ENCODE measurements at places on chromosomes 12 and 14. TPM values are rescaled to one million over a fixed set of nuclear protein-coding genes. Genes with fewer than 3 reads are reported as not detected.
A peak's percentile ranks its signal among the peaks of the same experiment; 100 is the strongest.

DNA sequence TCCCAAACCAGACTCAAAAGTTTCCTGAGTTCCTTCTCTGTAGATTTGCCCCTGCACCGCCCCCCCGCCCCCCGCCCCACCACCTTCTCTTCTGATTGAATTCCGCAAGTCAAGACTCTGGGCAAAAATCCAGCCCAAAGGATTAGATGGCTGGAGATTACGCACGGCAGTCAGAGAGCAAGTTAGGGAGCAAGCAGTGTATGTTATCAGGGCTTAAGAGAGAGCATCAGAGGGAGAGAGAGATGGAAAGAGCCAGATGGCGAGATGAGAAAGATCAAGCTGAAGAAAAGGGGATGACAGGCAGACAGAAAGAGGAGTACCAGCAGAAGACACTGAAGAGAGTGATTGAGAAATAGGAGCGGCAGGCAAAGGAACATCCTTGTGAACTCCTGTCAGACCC lies 13.9 kb upstream of the ANKRD33 start:
- H3K4me3 ChIP-seq = no peak overlapping the region
- no peak overlapping the region for H3K27ac ChIP-seq
- no peak for DNase-seq
- no peaks in the 10 kb centered on the region for H3K27me3 ChIP-seq

RASAL1 gene
- 4.4 TPM for total RNA-seq

DNA sequence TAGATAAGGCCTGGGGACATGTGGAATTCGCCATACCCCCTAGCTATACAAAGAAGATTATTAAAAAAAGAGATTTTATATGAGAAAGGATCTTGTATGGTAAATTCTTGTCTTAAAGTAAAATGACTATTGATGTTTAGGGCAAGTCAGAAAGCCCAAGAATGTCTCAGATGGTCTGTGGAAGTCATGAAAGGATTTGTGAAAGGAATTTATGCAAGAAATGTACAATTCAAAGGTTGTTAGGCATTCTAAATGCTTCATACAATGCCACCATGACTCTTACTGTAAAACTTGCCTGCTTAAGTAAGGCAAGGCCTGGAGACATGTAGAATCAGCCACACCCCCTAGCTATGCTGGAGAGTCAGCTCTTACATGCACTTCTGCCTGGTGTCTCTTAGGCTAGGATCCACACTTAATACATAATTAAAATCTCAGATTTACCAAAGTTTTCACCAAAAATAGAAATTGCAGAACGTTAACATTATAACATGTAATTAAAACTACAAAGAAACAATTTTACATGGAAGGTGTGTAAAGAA lies 8.9 kb upstream of the ETNK1 start:
- no peaks in the 10 kb centered on the region for H3K36me3 ChIP-seq
- no peaks in the 10 kb centered on the region for H3K4me1 ChIP-seq
- no peak for DNase-seq
- H3K27ac ChIP-seq = no peak overlapping the region
- no peaks in the 10 kb centered on the region for H3K27me3 ChIP-seq

DNA sequence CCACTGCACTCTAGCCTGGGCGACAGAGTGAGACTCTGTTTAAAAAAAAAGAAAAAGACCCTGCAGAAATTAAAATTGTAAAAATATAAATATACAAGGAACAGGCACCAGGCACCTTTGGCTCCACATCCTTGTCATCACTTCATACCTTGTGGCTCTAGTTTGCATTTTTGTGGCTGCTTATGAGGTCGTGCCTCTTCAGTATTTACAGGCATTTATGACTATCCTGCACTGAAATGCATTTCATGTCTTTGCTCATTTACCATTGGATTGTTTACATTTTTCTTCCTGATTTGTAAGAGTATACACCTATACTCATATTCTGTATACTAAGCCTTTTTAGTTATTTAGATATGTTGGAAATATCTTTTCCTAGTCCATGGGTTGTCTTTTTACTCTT lies 20.1 kb downstream of the BICD1 start:
- H3K27me3 ChIP-seq = no peaks in the 10 kb centered on the region
- no peaks in the 10 kb centered on the region for H3K36me3 ChIP-seq
- H3K27ac ChIP-seq = no peak overlapping the region
- no peaks in the 10 kb centered on the region for H3K4me1 ChIP-seq

DNA sequence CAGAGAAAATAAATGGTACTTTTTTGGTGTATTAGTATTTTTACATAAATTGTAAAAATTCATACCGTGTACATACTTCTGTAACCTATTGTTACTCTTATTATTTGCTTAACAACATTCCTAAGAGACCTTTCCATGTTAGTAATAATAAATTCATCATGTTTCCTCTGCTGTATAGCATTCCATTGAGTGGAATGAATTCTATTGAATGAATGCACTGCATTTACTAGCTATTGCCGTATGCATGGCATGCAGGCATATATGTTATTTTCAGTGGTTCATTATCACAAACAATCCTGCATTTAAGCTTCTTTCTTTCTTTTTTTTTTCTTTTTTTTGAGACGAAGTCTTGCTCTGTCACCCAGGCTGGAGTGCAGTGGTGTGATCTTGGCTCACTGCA lies 137.6 kb upstream of the TBX3 start:
- H3K4me3 ChIP-seq = no peak overlapping the region
- H3K27ac ChIP-seq = no peak overlapping the region
- no peaks in the 10 kb centered on the region for H3K27me3 ChIP-seq
- peaks cover 5% of the 10 kb centered on the region for H3K4me1 ChIP-seq

C12orf50 gene
- total RNA-seq = not detected

GRCh38 chr12:71589478-71589881 lies 74.2 kb downstream of the ZFC3H1 start:
- no peaks in the 10 kb centered on the region for H3K27me3 ChIP-seq
- no peaks in the 10 kb centered on the region for H3K4me1 ChIP-seq
- no peak overlapping the region for H3K27ac ChIP-seq
- DNase-seq = no peak
- no peak overlapping the region for H3K4me3 ChIP-seq
- no peaks in the 10 kb centered on the region for H3K36me3 ChIP-seq

MYF6 gene
- not detected for total RNA-seq

GRCh38 chr12:39619316-39619659 lies 315 bp downstream of the ABCD2 start:
- no peaks in the 10 kb centered on the region for H3K4me1 ChIP-seq
- peak overlapping the region; percentile 50 for H3K4me3 ChIP-seq
- H3K27ac ChIP-seq = peak overlapping the region; percentile 61
- H3K27me3 ChIP-seq = no peaks in the 10 kb centered on the region
- no peaks in the 10 kb centered on the region for H3K36me3 ChIP-seq
- DNase-seq = no peak

DNA sequence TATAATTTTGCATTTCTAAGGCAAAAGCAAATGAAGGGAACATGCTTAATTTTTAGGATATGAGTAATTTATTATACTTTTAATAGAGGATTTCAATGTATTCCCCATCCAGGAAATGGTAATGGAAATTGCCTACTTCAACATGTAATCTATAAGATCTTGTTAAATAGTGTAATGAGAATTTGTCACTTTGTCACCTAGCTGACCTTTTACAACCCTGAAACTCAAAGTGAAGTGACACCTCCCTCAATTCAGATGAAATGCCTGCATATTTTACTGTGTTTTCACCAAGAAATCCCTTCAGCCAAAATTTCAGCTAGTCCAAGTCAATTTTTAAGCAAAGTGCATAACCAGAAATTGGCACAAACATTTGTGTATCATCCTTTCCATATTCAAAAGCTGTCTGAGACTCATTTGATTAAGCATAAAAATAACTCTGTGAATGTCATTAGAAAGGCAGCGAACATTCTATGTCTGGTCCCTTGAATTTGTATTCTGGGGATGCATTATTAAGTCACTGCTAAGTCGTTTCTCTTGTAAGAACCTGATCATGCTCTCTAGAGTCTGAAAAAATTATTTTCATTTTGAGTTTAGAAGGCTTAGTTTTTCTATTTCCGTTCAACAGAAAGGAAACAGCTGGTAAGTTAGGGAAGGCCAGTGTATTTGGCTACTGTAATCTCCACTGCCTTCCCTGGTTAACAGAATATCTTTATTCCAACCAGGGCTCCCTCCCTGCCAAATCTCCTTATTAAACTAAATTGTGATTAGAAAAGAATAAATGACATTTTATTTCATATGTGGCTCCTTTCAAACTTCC lies 100.8 kb downstream of the IGF1 start:
- H3K4me1 ChIP-seq = no peaks in the 10 kb centered on the region
- H3K27ac ChIP-seq = no peak overlapping the region
- no peaks in the 10 kb centered on the region for H3K27me3 ChIP-seq

- H3K4me1 ChIP-seq = no peaks in the 10 kb centered on the region
- H3K4me3 ChIP-seq = no peak overlapping the region
- no peak for DNase-seq
- H3K36me3 ChIP-seq = no peaks in the 10 kb centered on the region
- no peak overlapping the region for H3K27ac ChIP-seq
These were observed 7.0 kb upstream of the MARK3 start for GRCh38 chr14:103378038-103378854.

DNA sequence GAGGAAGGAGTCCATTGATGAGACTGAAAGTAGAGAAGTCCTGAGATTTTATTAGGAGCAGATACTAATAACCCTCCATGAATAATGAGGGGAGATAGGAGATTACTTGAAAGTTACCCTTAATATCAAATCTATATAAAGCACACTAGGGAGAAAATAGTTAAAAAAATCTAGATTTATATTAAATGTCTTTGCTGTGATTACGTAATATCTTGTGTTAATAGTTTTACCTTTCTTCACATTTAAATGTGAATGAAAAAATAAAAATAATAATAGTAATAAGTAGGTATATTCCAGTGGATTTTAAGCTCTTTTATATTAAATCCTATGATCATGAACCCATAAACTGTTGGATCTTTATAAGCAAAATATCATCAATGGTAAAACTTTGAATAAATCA lies 267.3 kb upstream of the SYT10 start:
- H3K36me3 ChIP-seq = no peaks in the 10 kb centered on the region
- no peak overlapping the region for H3K27ac ChIP-seq
- H3K27me3 ChIP-seq = no peaks in the 10 kb centered on the region

DNA sequence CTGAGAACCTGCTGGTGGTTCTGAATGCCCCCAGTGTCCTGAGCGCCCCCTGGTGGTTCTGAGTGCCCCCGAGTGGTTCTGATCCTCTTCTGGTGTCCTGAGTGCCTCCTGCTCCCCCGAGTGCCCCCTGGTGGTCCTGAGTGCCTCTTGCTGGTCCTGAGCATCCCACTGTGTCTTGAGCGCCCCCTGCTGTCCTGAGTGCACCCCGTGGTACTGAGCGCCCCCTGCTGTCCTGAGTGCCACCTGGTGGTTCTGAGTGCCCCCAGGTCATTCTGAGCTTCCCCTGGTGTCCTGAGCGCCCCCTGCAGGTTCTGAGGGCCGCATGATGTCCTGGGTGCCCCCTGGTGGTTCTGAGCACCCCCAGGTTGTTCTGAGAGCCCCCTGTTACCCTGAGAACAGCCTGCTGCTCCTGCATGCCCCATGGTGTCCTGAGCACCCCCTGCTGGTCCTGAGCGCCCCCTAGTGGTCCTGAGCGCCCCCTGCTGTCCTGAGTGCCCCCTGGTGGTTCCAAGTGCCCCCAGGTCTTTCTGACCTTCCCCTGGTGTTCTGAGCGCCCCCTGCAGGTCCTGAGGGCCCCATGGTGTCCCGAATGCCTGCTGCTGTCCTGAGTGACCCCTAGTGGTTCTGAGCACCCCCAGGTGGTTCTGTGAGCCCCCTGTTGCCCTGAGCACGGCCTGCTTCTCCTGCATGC lies 1165.4 kb downstream of the TMEM121 start:
- no peaks in the 10 kb centered on the region for H3K36me3 ChIP-seq
- H3K4me1 ChIP-seq = no peaks in the 10 kb centered on the region
- no peaks in the 10 kb centered on the region for H3K27me3 ChIP-seq
- no peak overlapping the region for H3K4me3 ChIP-seq
- no peak overlapping the region for H3K27ac ChIP-seq
- DNase-seq = no peak

GRCh38 chr12:51240971-51241370 lies 2.3 kb downstream of the DAZAP2 start:
- H3K27ac ChIP-seq = no peak overlapping the region
- no peak for DNase-seq
- no peak overlapping the region for H3K4me3 ChIP-seq
- no peaks in the 10 kb centered on the region for H3K4me1 ChIP-seq
- no peaks in the 10 kb centered on the region for H3K36me3 ChIP-seq
- H3K27me3 ChIP-seq = no peaks in the 10 kb centered on the region

DNA sequence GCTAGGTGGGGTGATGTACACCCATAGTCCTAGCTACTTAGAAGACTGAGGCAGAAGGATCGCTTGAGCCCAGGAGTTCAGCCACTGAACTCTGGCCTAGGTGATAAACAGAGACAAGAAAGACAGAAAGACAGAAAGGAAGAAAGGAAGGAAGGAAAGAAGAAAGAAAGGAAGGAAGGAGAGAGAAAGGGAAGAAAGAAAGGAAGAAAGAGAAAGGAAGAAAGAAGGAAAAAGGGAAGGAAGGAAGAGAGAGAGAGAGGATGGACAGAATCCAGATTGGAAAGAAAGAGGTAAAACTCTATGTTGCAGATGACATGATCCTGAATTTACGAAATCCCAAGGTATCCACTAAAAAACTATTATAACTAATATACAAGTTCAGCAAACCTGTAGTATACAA lies 8.2 kb downstream of the INTS13 start:
- no peaks in the 10 kb centered on the region for H3K36me3 ChIP-seq
- no peak for DNase-seq
- no peaks in the 10 kb centered on the region for H3K27me3 ChIP-seq
- no peak overlapping the region for H3K27ac ChIP-seq

DNA sequence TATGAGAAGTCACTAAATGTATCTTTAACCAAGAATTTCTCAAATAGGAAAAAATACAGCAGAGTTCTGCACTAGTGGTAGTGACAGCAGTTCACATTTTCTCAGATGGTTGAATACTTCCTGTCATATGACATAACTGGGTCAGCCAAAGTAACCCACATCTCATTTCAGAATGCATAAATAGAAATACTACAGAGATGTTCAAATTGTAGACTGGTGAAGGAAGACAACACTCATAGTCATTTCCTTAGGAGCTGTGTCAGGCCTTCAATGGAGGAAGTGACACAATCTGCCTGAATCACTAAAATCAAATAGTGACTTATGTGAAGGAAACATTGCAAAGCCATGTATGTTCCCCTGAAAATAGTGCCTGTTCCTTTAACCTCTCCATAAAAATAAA lies 32.4 kb downstream of the FERMT2 start:
- peaks cover 22% of the 10 kb centered on the region for H3K4me1 ChIP-seq
- no peak for DNase-seq
- peak overlapping the region; percentile 36 for H3K27ac ChIP-seq
- H3K36me3 ChIP-seq = no peaks in the 10 kb centered on the region
- H3K27me3 ChIP-seq = no peaks in the 10 kb centered on the region
- no peak overlapping the region for H3K4me3 ChIP-seq
